ENCODE measurements at places on chromosomes 2 and 18. TPM values are rescaled to one million over a fixed set of nuclear protein-coding genes. Genes with fewer than 3 reads are reported as not detected.

- no peak for DNase-seq
These were observed 6.1 kb upstream of the DAW1 start for GRCh38 chr2:227865291-227865690.

GBX2 gene
- total RNA-seq: not detected

DNA sequence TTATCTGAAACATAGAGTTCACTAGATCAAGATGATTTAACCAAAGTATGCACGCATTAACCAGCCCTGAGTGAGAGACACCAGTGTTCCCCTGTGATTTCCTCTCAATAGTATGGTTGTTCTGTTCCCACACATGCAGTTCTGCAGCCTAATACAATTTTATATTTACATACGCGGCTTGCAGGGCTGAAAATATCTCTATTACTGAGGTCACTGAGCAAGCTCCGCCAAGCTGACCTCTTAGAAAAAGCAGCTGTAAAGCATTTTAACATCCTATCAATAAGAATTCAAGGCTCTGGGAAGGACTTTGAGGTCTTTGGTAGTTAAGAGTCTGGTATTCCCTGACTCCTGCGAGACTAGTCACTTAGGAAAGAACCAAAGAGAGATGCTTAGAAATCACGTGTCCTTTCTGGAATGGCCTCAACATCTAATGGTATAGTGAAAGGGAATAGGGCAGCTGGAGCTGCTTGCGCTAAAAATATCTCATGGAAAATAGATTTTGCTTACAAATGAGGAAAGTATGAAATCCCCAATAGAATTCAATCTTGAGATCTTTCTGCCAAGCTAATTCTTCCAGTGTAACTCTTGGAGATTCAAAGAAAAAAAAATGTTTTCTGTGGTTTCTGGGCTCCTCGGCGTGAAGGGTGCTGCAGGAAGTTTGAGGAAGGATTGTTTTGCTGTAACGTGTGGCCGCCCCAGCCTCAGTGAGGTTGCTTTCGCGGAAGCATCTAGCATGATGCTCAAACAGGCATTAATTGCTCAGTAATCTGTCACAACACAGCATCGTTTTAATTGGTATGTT is 59.2 kb downstream of the DOCK10 start:
- DNase-seq: peak; percentile 68

ACKR3 gene
- 2.0 TPM for total RNA-seq

DNA sequence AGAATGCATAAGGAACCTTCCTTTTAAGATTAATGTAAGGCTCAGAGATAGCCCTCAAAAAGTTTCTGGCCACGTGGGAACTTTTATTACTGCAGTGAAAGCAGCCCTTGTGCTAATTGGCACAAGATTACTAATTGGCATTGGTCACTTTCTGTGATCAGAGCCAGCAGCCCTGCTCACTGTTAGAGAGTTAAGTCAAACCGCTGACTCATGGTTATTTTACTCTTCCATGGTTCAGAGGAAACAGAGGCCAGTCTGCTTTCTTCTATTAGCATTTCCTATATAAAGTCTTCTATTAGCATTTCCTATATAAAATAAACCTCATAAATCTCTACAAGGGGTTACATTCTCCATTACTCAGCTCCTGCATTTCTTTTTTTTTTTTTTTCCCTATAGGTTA is 1.5 kb upstream of the SLC35G4 start:
- DNase-seq: no peak

HOXD3 gene
- total RNA-seq: not detected

LYPD6 gene
- total RNA-seq: not detected
